ENCODE measurements at places on chromosomes 3 and 15.

DNA sequence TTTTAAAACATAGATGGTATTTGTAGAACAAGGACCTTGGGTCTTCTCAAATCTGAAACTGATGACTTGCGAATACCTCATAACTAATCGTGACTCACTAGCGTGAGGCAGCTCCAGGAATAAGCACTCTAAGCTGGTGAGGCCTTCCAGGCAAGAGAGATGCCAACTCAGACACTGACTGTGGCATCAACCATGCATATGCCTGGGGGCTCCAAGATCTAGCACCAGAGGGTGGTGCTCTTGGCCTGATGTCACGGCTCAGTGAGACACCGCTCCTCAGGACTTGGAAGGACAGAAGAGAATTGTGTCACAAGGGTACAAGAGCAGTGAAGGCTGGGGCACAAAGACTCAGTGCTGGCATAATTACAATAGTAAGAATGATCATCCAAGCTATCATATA lies 125.0 kb upstream of the TRIM42 start:
- no peak for DNase-seq

DNA sequence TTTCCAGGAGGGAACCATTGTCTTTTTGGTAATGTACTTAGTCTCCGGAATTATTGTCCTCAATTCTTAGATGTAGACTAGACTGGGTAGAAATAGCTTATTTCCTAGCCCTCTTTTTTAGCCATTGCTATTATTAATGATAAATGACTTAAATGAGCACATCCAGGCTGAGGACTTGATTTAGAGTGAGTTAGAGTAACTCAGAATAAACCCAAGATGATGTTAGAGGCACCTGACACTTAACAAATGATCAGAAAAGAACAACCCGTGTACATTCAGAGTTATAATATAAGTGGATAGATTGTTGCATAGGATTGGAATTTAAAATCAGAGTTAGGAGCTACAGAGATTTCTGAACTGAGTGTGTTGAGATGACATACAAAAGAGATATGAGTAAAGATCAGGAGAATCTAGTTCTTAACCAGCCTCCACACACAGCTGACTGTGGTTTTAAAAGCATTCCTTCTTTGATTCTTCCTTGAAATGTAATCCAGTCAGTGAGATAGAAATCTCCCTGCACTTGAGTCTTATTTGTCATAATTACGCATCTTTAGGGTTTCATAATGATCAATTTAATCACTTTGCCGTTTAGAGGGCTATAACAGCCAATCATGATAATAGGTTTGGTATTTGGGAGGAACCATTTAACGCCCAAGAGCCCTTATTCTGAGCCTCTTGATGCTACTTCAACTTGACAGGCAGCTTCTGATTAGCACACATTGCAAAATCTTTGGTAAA lies 366.5 kb downstream of the GAP43 start:
- DNase-seq: no peak

GRCh38 chr15:73959012-73959581 lies 32.8 kb downstream of the LOXL1 start:
- no peak for DNase-seq

- no peak for DNase-seq
Observed at GRCh38 chr3:32820971-32821685, 3.3 kb downstream of the TRIM71 start.

GRCh38 chr15:62899090-62899493 lies 143.5 kb upstream of the TPM1 start:
- DNase-seq: no peak

DNA sequence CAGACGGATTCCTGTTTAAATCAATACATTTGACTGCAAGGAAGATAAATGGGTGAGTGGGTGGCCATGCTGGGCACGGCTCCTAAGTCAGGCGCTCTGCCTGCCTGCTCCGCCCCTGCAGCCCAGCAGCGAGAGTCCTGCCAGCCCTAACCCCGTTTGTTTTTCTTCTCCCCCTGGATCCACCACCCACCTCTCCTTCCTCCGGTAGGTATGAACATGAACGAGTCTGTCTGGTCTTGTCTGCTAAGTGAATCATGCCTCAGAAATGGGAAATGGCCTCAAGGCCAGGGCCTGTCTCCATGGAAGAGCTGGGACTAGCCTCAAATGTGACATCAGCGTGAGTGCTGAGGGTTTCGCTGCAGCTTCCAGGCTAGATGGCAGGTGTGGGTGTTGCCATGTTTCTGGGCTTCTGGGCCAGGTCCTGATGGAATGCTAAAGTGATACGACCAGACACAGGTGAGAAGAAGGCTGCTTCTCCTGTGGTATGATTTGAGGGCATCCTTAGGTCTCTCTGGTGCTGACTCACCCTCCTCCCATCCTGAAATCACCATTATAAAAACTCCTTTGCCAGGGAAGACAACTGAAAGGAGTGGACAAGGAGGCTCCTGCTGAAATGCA lies 5.6 kb upstream of the FEM1B start:
- no peak for DNase-seq

DNA sequence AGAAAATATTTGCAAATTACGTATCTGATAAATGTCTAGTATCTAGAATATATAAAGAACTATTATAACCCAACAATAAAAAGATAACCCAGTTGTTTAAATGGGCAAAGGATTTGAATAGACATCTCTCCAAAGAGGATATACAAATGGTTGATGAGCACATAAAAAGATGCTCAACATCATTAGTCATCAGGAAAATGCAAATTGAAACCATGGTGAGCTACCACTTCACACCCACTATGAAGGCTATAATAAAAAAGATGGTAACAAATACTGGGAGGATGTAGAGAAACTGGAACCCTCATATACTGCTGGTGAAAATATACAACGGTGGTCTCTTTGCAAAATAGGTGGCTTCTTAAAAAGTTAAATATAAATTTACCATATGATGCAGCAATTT lies 28.0 kb downstream of the RAD51 start:
- no peak for DNase-seq

- DNase-seq: no peak
Observed at GRCh38 chr3:175704366-175705055, 845.4 kb downstream of the NAALADL2 start.

DNA sequence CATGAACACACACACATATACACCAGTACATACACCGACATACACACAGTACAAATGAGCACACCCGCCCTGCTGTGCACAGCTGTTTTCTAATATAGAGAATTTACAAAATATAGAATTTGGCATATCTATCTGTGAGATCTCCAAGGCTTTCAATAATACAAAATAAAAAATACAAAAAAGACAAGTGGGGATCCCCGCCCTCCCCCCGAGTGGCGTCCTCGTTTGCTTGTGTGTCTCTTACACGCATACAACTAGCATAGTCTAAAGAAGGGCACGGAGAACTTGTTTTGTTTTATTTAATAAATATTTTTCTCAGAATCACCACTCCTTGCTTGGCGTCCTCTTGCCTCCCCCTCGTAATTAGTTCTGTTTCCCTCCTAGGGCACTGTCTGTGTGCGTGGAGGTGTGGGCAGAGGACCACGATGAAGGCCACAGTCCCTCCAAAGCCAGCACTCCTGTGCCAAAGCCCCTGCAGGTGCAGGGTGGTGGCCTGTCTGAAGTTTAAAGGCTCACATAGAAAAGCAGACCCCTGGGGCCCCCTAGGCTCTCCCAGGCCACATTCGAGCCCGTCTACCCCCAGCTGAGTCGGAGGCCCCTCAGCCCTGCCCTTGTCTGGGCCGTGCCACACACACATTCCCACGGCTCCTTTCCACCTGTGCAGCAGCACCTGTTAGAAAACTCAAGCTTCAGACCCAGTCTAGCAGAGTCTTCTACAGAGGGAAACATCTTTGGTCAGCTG lies 82.1 kb downstream of the SEC22A start:
- no peak for DNase-seq

DNA sequence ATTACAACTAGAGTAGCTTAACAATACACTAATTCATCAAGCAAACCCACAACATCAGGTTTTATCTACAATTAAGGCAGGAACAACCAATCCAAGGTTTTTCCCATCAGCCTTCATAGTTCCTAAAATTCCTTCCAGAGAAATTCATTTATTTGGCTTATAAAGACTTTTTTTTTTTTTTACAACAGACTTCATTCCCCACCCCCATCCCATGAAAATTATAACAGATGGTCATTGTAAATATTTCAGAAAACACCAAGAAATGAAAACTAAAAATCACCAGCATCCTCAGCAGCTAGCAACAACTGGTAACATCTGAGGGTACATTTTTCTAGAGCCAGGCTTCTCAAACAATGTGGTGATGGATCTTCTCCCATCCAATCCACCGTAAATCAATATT lies 11.0 kb downstream of the SH3BP5 start:
- no peak for DNase-seq

DNA sequence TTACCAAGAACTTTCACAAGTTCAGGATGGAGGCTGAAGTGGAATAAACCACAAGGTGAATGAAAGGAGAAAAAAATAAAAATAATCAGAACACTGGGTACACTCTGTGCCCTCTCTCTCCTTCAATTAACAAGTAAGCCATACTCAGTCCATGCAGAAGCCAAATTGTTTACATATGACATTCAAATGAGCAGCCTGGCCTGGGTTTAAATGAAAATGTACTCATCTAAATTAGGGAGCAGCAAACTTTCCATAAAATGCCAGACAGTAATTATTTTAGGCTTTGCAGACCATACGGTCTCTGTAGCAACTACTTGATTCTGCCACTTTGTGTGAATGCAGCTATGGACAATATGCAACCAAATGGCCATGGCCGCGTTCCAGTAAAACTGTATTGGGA lies 376.6 kb downstream of the MAGI1 start:
- no peak for DNase-seq

DNA sequence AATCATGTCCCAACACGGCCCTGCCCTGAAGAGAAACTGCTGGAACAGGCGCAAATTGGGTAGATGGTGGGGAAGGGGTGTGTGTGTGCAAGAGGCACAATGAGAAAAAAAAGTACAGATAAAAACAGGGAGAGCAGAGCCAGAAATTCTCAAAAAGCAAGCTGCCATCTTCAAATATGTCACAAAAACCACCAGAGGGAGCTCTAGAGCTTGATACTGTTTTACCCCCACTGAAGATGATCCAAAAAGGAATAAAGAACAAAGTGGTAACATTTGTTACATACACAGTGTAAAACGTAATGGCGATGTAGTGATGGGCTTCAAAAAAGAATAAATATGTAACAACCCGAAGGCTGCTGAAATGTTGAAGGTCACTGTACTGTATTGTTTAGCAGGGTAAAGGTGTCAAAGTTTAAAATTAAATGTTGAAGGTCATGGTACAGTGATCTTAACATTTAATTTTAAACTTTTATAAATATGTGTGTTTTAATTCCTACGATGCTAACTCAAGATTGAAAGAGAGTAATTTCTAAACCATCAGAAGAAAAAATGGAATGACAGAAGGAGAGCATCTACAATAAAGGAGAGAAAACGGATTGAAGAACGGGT lies 6.0 kb downstream of the SNRPA1 start:
- no peak for DNase-seq

GRCh38 chr15:81504170-81504905 lies 130.3 kb upstream of the TMC3 start:
- DNase-seq: no peak

Measured in stimulated activated CD8-positive, alpha-beta memory T cell treated with anti-CD3 and anti-CD28 coated beads, Interleukin-7, amount 100 ng/mL, for 1 hour (primary cell).